ENCODE measurements at places on chromosomes 5 and 9.

GRCh38 chr5:96901841-96902240 lies 25.5 kb downstream of the ERAP2 start:
- DNase-seq: no peak

DNA sequence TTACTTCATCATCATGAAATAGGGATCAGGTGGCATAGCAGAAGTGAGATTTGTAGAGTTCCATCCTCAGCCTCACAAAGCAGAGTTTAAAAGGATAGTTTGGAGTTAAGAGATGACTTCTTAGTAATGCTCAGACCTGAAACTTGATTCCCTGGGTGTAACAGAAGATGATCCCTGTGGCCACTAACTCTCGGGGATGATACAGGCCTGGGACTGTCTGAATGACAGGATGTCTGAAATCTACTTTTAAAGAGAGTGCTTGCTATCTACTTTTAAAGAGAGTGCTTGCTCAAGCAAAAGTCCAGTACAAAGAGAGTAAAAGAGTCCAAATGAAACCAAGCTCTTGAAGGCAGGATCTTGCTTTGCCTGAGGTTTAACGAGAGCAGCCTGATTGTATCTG lies 14.6 kb downstream of the ADAMTS16 start:
- no peak for DNase-seq

DNA sequence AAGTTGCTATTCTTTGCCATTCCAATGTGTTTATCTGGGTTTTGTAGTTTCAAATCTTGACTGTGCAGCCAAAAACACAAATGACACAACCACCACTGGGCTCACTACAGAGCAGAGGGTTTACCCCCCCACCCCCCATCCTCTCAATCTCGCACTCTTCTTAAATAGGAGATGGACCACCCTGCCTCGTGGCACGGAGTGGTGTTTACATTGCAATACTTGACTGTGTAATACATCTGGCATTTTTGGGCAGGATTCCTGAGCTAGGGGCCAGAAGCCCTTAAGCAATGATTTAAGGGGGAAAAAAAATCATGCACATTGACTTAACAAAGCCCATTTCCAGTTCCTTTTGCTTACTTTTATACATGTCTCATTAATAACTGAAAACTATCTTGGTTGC lies 19.0 kb downstream of the PTCH1 start:
- no peak for DNase-seq

- no peak for DNase-seq
These were observed 559.2 kb downstream of the PSAT1 start for GRCh38 chr9:78856144-78856543.

DNA sequence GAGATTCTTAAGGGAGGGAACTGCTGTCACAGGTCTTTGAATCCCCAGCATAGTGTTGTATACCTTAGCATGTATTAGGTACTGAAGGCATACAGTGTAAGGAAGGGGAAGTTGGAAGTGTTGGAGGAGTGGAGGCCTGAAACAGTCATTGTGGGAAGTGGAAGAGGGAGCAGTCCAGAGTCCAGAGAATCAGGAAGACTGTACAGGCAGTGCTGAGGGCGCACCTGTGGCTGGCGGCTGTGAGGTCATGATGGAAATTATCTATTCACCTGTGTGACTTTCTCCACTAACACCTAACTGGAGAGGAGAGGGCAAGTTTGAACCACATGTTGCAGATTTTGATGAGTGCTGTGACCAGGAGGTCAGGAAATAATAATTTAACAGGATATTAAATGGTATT lies 119.7 kb upstream of the NIPBL start:
- DNase-seq: no peak

- no peak for DNase-seq
These were observed 38.1 kb downstream of the INSYN2B start for GRCh38 chr5:169942181-169942580.

GRCh38 chr5:170416526-170416925 lies 27.4 kb upstream of the KCNMB1 start:
- DNase-seq: no peak

- DNase-seq: no peak
These were observed 12.2 kb upstream of the HSPB3 start for GRCh38 chr5:54443270-54443669.

GRCh38 chr5:126998201-126998631 lies 32.1 kb downstream of the MARCHF3 start:
- DNase-seq: no peak

DNA sequence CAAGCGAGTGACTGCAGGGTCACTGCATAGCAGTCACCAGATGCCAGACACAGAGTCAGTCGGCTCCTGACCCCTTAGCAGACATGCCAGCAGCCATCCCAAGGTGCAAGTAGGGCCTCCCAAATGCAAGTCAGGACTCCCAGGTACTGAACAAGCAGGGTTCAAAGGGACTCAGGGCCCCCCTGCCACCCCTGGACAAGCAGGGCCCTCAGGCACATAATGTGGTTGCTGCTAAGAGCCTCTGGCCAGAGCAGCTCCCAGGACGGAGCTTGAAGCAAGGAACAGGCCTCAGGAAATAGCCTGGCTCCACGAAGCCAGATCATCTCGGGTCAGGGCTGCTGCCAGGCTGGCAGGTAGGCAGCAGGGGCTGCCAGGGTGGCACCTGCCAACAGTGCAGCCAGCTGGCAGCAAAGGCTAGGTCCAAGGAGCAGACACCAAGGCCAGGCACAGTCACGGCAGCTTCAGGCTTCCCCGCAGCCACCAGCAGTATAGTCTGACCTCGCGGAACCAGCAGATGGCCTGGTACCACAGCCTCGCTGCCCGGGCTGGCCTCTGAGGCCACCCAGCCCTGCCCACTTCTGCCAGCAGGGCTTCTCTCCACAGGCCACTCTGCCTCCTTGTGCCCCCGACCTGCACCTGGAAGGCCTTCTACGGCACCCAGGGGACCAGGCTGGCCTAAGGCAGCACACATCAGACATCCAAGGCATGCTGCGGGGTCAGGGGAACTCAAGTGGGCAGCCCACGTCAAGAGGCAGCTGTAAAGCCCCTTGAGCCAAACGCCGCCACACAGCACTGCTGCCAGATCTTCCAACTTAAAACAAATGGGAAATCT lies 7.4 kb downstream of the EEIG1 start:
- peak; percentile 30 for DNase-seq

- no peak for DNase-seq
These were observed 76.4 kb upstream of the NUDT12 start for GRCh38 chr5:103638979-103639378.

- DNase-seq: no peak
These were observed 9.1 kb downstream of the ANKDD1B start for GRCh38 chr5:75620184-75620959.

- no peak for DNase-seq
These were observed 19.5 kb upstream of the SERINC5 start for GRCh38 chr5:80275347-80275746.

DNA sequence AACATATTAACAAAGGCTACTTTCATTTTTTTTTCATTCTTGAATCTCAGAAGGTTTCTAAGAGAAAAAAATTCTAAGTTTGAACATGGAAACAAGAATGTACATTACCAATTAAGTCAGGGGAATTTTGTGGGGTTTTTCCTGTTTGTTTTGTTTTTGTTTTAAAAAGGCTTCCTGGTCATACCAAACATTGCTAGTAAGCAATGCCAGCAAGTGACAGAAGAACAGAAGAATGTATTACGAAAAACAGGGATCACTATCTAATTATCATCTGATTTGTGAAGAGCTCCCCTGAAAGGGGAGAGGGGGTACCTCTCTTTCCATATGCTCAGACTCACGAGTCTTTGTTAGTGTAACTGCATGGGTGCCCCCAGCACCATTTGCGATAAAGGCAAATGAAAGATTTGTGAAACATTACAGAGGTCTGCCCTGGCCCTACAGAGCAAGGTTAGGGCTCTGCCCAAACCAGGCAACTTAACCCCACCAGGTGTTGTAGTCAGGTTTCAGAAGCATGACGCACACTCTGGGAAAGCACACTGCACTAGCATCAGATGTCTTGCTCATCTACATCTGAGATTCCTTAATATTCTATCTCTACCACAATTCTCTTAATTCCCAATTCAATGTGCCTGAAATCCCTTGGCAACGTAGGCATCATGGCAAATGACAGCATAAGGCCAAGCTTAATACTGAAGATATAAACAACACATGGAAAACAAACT lies 268.2 kb downstream of the MLLT3 start:
- no peak for DNase-seq

- no peak for DNase-seq
These were observed 2.7 kb downstream of the PCDHGC3 start for GRCh38 chr5:141478321-141478945.

GRCh38 chr9:118271936-118272335 lies 567.7 kb downstream of the TLR4 start:
- DNase-seq: no peak

- no peak for DNase-seq
These were observed 72.6 kb downstream of the GTF3C4 start for GRCh38 chr9:132742821-132743311.
